ENCODE measurements at places on chromosomes 3 and 15.

GRCh38 chr3:72273615-72274014, 488.7 kb upstream of the PROK2 start:
- no peak for DNase-seq

DNA sequence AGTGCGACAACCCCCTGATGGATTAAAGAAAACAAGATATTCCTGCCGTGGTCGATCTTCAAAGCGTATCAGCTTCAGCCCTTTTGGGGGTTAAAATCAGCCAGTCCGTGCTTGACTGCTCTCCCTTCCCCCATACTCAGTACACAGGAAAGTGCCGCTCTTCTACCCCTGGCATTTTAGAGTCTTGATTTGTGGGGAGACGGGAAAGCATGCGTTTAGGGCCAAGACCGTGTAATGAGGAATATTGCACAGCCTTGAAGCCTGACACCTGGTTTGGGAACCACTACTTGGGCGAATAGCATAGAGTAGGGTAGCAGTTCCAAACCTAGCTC, 540 bp upstream of the EDC3 start:
- DNase-seq = no peak

GRCh38 chr3:114234745-114235144, 2.6 kb downstream of the ZNF80 start:
- no peak for DNase-seq

GRCh38 chr3:57706462-57706861, 13.6 kb upstream of the DENND6A start:
- no peak for DNase-seq

DNA sequence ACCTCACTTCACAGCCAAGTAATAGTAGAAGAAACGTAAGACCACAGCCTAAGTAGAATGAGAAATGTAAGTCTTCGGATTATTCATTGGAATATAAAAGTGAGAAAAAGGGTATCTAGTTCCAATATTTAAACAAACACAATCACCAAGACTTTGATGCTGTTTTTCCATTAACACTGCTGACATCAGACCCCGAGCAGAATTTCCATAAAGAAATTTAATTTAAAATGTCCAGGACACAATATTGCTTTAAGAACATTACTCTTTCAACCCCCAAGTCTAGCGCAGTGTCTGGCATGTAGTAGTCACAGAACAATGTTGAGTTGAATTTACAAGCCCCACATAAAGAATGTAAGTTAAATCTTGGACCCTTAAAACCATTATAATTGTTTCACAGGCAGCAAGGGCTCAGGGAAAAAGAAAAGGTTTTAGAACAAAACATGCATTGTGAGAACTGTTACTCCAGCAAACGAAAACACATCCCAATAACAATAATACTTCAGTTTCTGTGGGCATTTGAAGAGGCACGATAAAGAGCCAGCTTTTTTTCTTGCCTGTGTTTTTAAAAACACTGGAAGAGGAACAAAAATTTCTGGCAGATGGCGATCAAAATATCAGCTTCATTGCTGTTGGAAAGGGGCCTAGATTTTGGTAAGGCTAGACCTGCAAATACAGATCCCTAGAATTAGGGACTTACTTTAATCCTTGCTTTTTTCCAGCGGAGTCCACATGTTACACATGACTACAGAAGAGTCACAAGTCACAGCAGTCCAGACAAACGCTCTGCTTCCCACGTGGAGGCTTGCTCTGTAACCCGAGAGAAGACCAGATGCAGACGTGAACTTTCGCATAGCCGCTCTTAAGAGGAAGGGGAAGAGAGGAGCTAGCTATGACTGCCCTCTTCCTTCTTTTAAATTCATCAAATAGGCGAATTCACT, 77.9 kb upstream of the IGSF10 start:
- DNase-seq = no peak

DNA sequence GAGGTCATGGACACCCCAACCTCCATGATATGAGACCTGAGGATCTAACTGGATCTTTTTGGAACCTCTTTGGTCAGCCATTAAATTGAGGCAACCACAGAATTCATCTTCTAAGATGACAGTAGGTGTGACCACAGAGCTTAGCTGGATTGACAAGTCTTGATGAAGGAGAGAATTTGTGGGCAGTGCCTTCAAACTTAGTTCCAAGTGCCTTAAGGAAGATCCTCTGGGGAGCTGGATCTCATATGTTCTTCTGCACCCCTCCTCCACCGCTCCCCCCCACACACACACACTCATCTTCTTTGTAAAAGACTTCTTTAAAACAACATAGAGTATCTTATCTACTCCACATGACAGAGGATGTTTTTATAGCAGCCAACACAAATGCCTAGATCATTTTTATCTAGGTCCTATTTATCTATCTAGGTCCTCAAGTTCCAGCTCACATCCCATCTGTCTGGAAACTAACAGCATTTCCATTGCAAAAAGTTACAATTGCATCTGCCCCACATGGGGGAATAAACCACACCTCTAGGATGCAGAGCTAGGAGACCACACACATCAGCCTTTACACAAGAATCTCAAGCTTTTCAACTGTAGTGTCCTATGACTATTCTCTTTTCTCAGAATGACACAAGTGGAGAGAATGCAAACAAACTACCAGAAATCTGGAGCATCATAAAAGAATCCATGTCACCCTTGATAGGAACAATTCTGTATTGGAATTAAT, 37.4 kb downstream of the WWTR1 start:
- no peak for DNase-seq
